IPS DF 6.9 (cell line): ENCODE measurements at places on chromosomes 3 and 15.
A peak's percentile ranks its signal among the peaks of the same experiment; 100 is the strongest.

DNA sequence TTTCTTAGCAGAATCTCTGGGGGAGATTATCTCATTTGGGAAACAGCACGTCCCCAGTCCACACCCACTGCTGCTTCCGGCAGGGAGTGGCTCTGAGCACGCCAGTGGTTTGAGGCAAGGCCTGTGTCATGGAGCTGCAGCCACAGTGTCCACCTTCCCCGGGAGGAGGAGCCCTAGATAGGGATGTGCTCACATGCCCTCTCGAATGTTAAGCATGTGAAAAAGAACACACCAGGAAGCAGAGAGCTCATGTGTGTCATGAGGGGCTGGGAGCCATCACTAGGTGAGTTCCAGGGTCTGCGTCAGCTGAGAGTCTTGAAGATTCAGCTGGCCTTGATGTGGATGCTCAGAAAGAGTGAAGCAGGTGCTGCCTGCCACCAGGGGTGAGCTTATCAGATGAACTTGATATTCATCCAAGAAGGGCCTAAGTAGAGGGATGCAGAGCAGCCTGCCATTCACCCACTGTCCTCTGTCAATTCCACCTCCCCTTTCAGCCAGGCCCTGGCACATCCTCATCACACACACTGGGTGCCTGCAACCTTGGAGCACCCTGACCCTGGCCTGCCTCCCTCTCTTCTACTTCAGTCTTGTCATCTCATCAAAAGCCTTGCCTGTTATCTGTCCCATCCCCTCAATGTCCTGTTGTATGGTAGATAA, 16.3 kb downstream of the ITGA11 start:
- no peak for DNase-seq

DNA sequence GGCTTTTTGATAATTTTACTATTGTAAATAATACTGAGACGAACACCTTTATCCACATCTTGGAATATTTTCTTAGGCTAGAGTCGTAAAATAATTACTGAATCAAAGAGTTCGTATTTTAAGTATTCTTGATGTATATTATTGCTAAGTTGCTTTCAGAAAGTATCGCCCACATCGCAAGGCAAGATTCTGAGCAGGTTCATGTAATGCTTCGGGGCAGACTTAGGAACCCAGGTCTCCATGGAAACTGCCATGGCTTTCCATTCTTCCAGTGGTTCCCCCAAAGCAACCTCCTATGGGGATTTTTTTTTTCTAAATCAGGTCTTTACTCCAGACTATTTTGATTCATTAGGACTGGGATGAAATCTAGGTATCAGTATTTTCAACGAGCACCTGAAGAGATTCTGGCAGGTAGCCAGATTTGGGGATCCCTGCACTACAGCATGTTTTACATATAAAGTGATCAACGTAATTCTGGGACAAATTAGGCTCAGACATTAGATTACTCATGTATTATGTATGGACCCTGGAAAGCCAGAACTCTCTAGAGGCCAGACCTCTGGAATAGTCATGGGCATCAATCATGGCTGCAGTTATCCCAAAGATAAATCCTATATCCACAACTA, 86.5 kb downstream of the B3GNT5 start:
- DNase-seq = no peak

- DNase-seq = no peak
Observed at GRCh38 chr3:184663356-184663755, 48.5 kb downstream of the MAGEF1 start.

DNA sequence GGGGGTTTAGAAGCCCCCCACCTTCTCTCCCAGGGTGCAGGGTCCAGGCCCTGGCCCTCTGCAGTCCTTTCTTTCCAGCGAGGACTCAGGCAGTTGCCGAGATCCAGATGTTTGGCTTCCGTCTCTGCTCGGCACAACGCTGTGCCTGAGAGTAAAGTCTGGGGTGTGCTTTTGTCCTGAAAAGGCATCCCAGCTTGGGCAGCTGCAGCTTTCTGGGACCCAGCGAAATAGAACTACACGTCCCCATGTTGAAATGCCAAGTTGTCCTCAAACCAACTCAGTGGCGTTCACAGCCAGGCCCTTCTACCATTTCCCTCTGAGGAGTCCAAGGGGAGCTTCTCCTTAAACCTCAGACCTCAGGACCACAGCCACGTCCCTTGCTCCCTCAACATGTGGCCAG, 23.1 kb downstream of the FGD5 start:
- no peak for DNase-seq

GRCh38 chr15:70605606-70606410, 157.6 kb downstream of the UACA start:
- DNase-seq = no peak

GRCh38 chr3:188194332-188194731, 40.4 kb downstream of the LPP start:
- no peak for DNase-seq

DNA sequence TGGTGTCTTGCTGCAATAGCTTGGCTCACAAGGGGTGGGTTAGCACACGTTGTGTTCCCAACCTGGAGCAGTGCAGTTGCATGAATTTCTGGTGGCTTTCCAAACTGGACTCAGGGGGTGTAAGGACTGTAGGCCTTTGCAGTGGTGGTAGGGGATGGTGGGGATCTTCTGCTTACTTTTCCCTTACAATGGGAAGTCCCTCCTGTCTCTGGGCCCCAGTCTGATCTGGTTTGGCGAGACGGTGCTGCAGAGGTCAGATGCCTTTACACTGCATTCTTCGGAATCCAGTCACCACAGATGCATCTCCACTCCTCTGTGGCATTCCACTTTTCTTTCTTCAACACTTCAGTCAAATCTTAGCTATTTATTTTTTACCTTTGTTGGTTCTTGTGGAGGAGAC, 132.1 kb downstream of the DOCK3 start:
- peak; percentile 33 for DNase-seq

- no peak for DNase-seq
Observed at GRCh38 chr15:42324308-42324707, 35.0 kb upstream of the CAPN3 start.

DNA sequence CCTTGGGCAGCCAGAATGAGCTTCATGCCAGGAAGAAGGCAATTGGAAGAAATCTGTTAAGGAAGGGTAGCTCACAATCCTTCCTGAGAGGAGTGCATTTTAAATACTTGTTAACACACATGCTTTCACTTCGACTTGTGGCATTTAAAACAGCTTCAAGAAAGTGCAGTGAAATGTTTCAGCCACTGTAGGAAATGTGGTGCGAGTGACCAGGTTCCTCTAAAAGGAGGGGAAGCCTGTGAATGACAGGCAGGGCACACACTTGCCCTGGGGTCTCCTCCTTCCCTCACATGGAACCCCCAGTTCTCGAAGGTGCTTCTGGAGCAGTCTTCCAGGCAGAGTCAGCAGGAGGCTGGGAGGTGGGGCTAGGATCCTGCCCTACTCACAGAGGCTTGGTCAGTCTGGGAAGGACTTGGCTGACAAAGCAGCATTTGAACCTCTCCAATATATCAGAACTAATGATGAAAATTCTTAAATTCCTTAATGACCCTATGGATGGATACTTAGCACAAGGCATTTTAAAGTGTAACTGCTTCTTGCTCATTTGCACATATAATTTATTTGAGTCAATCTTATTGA, 358.6 kb downstream of the CHST2 start:
- DNase-seq = no peak

- no peak for DNase-seq
Observed at GRCh38 chr3:8147711-8148110, 353.9 kb upstream of the LMCD1 start.

DNA sequence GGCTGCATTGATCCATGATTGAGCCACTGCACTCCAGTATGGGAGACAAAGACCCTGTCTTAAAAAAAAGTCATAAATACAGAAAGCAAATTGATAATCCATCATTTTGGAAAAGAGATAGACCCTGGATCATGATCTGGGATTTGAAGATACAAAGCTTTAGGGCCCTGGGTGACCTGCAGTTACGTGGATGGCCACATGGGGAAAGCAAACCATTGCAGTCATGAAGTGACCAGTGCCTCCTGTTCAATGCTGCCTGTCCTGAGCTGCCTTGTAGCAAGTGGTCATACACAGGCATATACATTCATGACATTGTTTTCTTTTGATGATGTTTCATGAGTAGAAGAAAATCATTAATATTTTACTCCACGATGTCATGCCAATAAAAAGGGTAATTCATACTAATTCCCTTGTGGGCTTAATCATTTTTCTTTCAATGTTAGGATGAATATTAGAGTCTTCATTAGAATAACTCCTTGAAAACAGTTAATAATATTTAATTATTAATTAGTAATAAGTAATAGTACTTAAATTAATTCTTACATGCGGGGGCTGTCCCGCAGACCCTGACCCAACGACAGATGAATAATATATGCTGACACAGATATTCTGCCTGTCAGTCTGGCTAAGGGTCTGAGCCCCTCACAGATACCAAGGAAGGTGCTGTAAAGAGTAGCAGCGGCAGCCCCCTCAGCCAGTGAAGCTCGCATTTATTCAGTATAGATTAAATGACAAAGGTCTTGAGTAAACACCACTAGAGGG, 109.0 kb upstream of the UNC13C start:
- DNase-seq = no peak
